ENCODE measurements at places on chromosomes 5 and 9.

DNA sequence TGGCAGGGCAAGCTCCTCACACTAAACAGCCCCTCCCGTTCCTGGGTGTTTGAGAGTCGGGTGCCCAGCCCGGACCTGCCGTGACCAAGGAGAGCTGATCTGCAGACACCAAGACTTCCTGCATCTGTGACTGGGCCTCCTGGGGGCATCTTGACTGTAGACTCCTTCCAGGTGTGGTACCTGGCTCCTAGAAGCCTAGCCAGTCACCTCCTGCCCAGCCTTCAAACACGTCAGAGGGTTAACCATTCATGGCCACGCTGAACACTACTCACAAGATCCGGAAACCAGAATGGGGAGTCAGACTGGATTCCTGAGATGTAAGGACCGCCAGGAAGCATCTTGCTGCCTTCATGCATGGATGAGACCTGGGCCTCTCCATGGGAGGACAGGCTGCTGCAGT is 3.7 kb upstream of the LCN2 start:
- DNase-seq, result peak; percentile 81

- peak; percentile 88 for DNase-seq
Observed at GRCh38 chr5:139660923-139661814, 13.0 kb downstream of the CXXC5 start.

DNA sequence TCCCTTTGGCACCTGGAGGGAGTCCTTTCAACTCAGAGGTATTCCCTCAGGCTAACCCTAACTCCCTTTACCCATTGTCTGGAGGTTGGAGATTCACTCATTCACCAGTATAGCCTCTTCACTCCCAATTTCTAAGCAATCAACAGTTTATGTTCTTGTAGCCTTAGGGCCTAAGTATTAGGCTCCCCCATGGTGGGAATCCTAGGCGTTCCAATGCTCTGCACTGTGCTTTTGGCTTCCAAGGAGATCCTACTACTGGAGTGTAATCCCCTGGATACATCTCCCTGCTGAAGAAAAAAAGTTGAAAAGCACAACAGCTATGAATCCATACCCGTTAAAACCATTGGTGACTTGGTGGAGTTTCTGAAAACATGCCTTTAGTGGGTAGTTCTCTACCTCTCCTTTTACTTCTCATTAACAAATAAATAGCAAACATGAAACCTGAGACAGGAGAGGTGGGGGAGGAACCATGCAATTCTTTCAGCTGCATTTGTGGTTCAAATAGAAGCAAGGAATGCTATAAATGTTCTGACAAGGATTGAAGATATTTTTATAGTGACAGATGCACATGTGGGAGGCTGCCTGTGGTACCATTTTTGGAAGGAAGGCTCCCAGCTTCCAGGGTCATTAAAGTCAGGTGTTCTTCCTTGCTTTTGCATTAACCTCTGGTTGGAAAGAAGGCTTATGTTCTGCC is 397.1 kb downstream of the DMAC1 start:
- DNase-seq, result peak; percentile 1

DNA sequence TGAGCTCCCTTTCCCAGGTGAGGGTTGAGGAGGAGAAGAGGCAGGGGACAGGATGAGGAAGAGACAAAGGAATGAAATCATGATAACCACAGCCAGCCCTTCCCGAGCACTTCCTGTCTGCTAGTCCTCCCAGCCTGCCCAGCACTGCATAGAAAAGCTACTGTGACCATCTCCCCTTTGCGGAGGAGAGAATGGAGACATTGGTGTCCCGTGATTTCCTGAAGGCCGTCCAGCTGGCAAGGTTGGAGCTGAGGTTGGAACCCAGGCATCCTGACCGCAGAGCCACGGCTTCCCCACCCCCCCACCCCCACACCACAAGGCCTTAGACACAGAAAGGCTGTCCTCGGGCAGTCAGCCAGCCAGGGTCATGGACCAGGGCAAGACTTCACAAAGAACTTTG is 131.1 kb upstream of the ICE1 start:
- DNase-seq, result no peak
